ENCODE measurements at places on chromosomes 6 and 20. TPM values are rescaled to one million over a fixed set of nuclear protein-coding genes. Genes with fewer than 3 reads are reported as not detected.

The OVOL2 gene
- total RNA-seq, result not detected

The ZHX3 gene
- total RNA-seq, result 7.3 TPM

- DNase-seq, result no peak
These were observed 2.3 kb upstream of the ADGRF1 start for GRCh38 chr6:47044397-47044796.

The ALDH8A1 gene
- total RNA-seq, result not detected

The NTSR1 gene
- not detected for total RNA-seq

- DNase-seq, result no peak
These were observed 185.4 kb upstream of the SLC24A3 start for GRCh38 chr20:19026901-19027644.

- DNase-seq, result no peak
These were observed 19.6 kb upstream of the PKHD1 start for GRCh38 chr6:52106994-52107393.

The SLC22A16 gene
- not detected for total RNA-seq

The MTFR2 gene
- 2.7 TPM for total RNA-seq

DNA sequence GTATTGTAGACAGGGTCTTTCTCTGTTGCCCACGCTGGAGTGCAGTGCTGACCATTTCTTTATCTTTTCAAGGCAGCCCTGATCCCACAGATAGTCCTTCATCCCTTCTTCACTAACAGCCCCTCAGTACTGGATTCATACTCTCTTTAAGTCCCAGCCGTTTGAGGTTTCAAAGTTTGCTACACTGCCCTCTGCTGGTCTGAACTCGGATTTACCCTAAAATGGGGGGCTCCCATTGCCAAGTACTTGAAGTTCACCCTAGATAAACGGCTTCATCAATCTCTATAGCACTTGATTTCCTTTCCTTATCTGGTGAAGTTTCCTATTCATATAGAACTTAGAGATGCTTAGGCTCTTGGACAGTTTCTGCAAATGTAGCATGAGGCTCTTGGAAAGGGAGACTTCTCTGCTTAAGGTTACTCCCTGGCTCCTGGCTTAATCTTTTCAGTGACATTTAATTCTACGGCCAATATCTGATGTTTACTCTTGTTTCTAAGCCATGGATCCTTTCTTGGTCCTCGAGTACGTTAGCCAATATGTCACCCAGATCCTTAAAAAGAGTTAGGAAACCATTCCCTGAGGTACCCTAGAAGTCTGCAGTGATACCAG lies 21.4 kb upstream of the PREP start:
- DNase-seq, result peak; percentile 66

The GNAS-AS1 gene
- total RNA-seq, result 0.90 TPM

- no peak for DNase-seq
These were observed 15.2 kb downstream of the APMAP start for GRCh38 chr20:24977336-24977735.

- DNase-seq, result no peak
These were observed 33.1 kb downstream of the FGD2 start for GRCh38 chr6:37038292-37039198.
